Hematopoietic multipotent progenitor cell treated with erythropoietin and hydrocortisone succinate and interleukin-3 and kit ligand, for 4 days (in vitro differentiated cells): ENCODE measurements at places on chromosomes 6 and 20.

GRCh38 chr6:106356378-106356777 lies 4.1 kb upstream of the CRYBG1 start:
- DNase-seq: no peak

- peak; percentile 52 for DNase-seq
Observed at GRCh38 chr6:139639507-139639906, 265.1 kb upstream of the CITED2 start.

GRCh38 chr6:111478749-111479148 lies 4.3 kb downstream of the REV3L start:
- peak; percentile 85 for DNase-seq

DNA sequence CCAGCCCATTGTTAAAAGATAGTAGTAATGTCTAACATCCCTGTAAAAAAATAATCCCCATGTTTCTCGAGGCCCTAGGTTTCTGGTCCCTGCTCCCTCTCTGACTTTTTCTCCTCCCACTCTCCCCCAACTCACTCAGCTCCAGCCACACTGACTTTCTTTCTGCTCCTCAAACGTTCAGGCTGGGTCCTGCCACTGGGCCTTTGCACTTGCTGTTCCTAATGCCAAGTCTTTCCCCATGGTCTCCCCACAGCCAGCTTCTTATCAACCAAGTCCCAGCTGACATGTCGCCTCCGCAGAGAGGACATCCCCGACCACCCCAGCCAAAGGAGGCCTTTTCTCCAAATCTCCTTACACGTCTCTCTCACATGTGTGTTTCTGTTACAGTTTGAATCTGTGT lies 21.8 kb upstream of the PTGIS start:
- DNase-seq: no peak

DNA sequence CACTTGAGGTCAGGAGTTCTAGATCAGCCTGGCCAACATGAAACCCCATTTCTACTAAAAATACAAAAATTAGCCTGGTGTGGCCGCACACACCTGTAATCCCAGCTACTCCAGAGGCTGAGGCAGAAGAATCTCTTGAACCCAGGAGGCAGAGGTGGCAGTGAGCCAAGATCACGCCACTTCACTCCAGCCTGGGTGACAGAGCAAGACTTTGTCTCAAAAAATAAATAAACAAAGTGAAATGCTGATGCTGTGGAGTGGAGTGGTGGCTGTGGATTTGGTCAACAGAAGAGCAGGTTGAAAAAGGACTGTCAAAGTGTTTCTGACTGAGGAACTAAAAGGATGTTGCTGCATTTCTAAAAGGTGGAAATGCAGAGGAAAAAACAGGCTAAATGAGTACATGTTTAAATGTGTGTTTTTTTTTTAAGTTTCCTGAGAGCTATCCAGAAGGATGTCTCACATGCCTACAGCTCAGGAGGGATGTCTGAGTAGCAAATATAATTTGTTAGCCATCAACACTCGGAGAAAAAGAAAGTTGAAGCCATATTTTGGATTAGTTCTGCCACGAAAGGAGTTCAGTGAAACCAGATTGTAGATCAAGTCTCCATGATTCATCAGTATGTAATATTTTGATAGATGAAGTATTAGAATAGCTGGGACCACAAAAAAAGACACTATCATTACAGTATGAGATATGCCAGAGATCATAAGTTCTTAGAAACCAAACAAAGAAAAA lies 621.1 kb upstream of the ADGRB3 start:
- DNase-seq: no peak

- DNase-seq: peak; percentile 92
Observed at GRCh38 chr6:32940656-32941213, at the start of gene HLA-DMB. Gene HLA-DMB, minus strand, starts transcription at chr6:32941028. Its CDS starts 221 bp downstream, at chr6:32940807.

- DNase-seq: no peak
Observed at GRCh38 chr6:42390228-42390934, 61.3 kb downstream of the TRERF1 start.

DNA sequence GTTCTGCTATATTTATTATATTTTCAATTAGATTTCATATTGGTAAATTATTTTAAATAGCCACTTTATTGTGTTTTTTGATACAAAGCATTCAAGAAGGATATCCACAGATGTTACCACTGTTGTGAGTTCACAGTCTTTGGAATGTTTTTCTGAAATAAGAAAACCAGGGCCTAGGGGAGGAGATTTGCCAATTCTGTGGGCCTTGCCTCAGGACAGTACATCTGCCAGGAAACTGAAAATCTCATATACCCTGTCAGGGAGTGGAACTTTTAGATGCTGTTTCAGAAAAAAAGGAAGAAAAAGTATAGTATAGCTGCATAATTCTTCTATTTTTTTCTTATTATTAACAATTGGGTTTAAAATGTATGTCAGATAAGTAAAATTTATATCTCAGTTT lies 995.9 kb upstream of the ADGRB3 start:
- DNase-seq: no peak

GRCh38 chr6:44681761-44682160 lies 294.3 kb downstream of the CDC5L start:
- no peak for DNase-seq

GRCh38 chr6:80457439-80457933 lies 351.0 kb downstream of the BCKDHB start:
- no peak for DNase-seq

GRCh38 chr6:63440594-63440993 lies 120.8 kb upstream of the LGSN start:
- no peak for DNase-seq

- peak; percentile 74 for DNase-seq
Observed at GRCh38 chr20:62477669-62478455, 2.1 kb upstream of the GATA5 start.

DNA sequence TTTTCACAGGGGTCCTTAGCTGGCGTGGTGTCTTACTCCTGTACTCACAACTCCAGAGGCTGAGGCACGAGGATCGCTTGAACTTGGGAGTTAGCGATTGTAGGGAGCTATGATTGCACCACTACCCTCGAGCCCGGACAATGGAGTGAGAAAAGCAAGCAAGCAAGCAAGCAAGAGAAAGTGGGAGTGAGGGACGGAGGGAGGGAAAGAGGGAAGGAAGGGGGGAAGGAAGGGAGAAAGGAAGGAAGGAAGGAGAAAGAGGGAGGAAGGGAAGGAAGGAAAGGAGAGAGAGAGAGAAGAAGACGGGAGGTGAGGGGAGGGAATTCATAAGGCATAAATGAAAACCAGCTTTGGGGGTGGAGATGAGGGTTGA lies 120.5 kb downstream of the TRIM27 start:
- DNase-seq: no peak

GRCh38 chr20:48684501-48685041 lies 143.2 kb downstream of the PREX1 start:
- DNase-seq: no peak

GRCh38 chr20:45452238-45452637 lies 17.3 kb upstream of the WFDC2 start:
- no peak for DNase-seq
